ENCODE measurements at places on chromosomes 7 and 10. TPM values are rescaled to one million over a fixed set of nuclear protein-coding genes. Genes with fewer than 3 reads are reported as not detected.

The PMPCB gene
- 69.6 TPM for total RNA-seq

The CPA2 gene
- total RNA-seq: 64.7 TPM

The SLC13A1 gene
- total RNA-seq: not detected

The ADCYAP1R1 gene
- 20.1 TPM for total RNA-seq

The KIAA1217 gene
- total RNA-seq: 32.6 TPM

The VWA2 gene
- 2.3 TPM for total RNA-seq

The MET gene
- 0.58 TPM for total RNA-seq

The NRBF2 gene
- total RNA-seq: 15.2 TPM

The AGK gene
- 19.6 TPM for total RNA-seq

The TAS2R4 gene
- 1.3 TPM for total RNA-seq

The SPDYE5 gene
- total RNA-seq: not detected

The HSPB1 gene
- 760 TPM for total RNA-seq

The ADAP1 gene
- total RNA-seq: 169 TPM

The VSTM4 gene
- total RNA-seq: 17.0 TPM

- no peaks in the 10 kb centered on the region for H3K4me1 ChIP-seq
- H3K27ac ChIP-seq: no peak overlapping the region
- no peaks in the 10 kb centered on the region for H3K27me3 ChIP-seq
- H3K4me3 ChIP-seq: no peak overlapping the region
- no peak for DNase-seq
These were observed 347.5 kb downstream of the GRID1 start for GRCh38 chr10:86019141-86019540.

DNA sequence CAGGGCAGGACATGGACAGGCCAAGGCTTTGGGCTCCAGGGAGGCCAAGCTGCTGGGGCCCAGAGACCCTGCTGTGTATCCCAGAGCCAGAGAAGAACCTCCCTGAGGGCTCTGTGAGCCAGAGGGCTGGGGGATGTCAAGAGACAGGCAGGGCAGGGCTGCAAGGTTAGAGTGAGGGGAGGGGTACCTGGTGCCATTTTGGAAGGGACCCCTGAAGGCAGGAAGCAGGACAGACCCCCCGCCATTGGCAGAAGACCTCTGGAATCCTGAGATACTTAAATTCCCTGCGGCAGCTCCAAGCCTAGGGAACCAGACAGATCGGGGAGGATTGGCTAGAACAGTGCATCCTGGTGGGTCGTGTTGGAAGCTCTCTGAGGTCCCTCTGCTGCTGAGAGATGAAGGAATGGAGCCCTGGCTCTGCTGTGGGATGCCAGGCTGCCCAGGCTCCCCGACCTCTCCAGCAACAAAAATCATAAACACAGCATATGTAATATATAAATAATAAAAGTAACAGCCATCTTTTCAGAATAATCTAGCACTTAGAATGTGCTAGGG is 75.0 kb downstream of the LHPP start:
- H3K4me3 ChIP-seq: no peak overlapping the region
- H3K27ac ChIP-seq: no peak overlapping the region
- no peaks in the 10 kb centered on the region for H3K27me3 ChIP-seq
- peaks cover 32% of the 10 kb centered on the region for H3K4me1 ChIP-seq
- no peak for DNase-seq

GRCh38 chr7:43698460-43699255 is 30.7 kb downstream of the COA1 start:
- no peak for DNase-seq
- no peaks in the 10 kb centered on the region for H3K36me3 ChIP-seq
- H3K27me3 ChIP-seq: no peaks in the 10 kb centered on the region
- H3K27ac ChIP-seq: no peak overlapping the region
- H3K4me3 ChIP-seq: no peak overlapping the region

DNA sequence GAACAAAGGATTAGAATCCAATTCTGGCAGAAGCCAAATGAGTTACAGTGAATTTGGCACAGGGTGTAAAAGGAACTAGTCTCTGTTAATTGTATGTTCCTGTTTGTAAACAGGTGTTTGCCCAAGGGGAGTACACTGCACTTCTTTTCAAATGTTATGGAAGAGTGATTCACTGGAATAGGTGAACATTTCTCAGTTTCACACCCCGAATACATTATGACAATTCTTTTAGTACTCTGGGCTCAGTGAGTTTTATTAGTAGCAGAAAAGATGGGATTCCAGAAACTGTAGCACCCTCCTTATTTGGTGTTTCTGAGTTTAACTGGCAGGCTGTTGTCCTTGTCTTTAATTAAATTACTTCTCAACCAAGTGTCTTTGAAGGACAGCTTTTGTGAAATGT is 329.2 kb downstream of the BBS9 start:
- no peaks in the 10 kb centered on the region for H3K27me3 ChIP-seq
- no peaks in the 10 kb centered on the region for H3K4me1 ChIP-seq
- no peaks in the 10 kb centered on the region for H3K36me3 ChIP-seq
- no peak overlapping the region for H3K27ac ChIP-seq
- no peak for DNase-seq
- no peak overlapping the region for H3K4me3 ChIP-seq

- no peak overlapping the region for H3K27ac ChIP-seq
- no peaks in the 10 kb centered on the region for H3K36me3 ChIP-seq
- no peak for DNase-seq
- H3K4me1 ChIP-seq: no peaks in the 10 kb centered on the region
- H3K4me3 ChIP-seq: no peak overlapping the region
- no peaks in the 10 kb centered on the region for H3K27me3 ChIP-seq
These were observed 39.6 kb upstream of the ANK3 start for GRCh38 chr10:60429084-60429849.

DNA sequence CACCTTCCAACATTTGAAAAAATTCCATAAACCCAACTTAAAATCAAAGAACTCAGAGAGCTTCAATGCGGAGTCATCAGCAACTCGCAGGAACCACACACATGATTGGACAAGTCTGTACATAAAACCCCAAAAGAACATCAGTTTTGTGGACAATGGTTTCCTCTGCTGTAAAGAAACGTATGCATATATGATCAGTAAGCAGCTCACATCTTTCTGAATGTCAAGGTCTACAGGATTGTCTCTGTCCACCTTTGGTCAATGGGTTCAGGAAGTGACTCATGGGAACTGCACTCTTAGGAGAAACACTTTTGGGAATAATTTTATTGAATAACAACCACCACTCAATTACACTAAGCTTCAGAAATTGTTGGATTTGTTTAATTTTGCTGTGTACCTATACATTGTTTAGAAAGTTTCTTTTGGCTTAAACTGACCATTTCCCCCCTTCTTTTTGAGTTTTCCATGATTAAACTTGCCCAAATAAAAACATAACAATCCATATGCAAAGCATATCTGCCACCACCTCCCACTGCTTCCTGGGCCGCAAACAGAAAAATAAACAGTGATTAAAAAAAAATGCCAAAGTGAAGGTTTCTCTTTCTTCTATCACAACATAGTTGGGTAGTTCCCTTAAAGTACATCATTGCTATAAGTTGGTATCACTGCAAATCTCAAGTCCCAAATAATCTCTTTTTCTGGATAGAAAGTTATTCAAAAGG is 27.3 kb upstream of the AFAP1L2 start:
- DNase-seq: no peak
- H3K36me3 ChIP-seq: peaks cover 46% of the 10 kb centered on the region
- peaks cover 9% of the 10 kb centered on the region for H3K4me1 ChIP-seq
- H3K27ac ChIP-seq: no peak overlapping the region

DNA sequence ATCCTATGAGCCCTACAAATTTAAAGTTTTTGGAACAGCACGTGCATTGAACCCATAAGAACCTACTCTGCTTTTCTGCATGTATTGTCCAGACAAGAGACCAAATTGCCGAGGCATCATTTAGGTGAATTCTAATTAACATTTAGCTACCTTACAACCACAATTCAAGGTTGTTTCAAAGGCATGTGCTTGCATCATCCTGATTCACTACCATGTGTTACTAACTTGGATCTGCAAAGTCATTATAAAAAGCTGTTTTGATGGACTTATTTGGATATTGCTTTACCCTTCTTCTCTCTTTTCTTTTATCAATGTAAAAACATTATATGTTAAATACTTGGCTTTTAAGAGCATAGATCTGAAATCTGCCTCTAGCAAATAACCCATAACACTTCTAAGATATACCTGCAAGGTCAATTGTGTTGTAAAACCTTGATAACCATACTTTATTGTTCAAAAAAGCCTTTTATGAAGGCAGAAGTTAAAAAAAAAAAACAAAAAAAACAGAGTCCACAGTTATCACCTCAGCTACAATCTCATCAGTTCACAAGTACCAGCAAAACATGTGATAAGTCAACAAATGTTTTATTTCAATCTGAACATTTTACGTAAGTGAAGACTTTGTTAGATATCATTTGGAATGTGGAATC is 51.9 kb downstream of the CFTR start:
- no peaks in the 10 kb centered on the region for H3K4me1 ChIP-seq
- H3K36me3 ChIP-seq: no peaks in the 10 kb centered on the region
- no peak overlapping the region for H3K4me3 ChIP-seq
- DNase-seq: no peak
- H3K27ac ChIP-seq: no peak overlapping the region
- H3K27me3 ChIP-seq: no peaks in the 10 kb centered on the region

DNA sequence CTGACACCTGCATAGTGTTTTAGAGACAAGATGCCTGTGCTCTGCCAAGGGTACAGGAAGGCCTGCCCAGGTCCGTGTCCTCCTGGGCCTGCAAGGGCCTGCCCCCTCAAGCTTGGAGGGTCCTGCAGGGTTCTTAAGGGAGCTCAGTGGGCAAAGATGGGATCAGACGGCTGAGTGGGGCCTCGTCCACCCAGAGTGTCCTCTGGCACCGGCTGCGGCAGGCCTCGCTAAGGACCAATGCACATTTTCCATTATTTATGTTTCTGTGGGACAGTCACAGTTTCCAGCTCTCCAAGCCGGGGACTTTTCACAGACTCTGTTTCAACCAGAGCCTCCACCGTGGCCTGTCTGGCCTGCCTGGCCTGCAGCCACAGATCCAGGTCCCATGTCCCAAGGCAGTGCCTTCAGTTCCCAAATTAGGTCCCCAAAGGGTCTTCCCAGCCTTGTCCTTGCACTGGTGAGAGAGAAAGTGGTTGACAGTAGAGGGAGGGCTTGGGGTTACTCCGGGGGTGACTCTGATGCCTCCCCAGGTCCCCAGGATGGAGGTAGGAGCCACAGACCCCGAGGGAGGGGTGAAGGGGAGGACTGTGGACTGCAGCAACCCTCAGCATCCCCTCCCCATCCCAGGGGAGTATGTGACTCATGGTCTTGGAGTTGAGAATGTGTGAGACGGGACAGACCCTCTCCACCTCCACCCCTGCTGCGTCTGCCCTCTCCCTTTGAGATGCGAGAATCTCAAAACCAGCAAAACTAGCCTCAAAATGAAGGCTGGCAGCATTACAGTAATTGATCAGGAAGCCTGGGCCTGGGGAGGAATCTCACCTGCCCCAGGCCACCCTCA is 14.8 kb downstream of the MYL10 start:
- H3K27me3 ChIP-seq: peaks cover 18% of the 10 kb centered on the region
- peaks cover 12% of the 10 kb centered on the region for H3K4me1 ChIP-seq
- H3K4me3 ChIP-seq: no peak overlapping the region
- DNase-seq: no peak
- H3K27ac ChIP-seq: no peak overlapping the region

- DNase-seq: peak; percentile 73
- peaks cover 50% of the 10 kb centered on the region for H3K4me1 ChIP-seq
- no peaks in the 10 kb centered on the region for H3K36me3 ChIP-seq
- H3K27me3 ChIP-seq: no peaks in the 10 kb centered on the region
- peak overlapping the region; percentile 99 for H3K27ac ChIP-seq
These were observed 134.3 kb upstream of the TNRC18 start for GRCh38 chr7:5557920-5558401.

DNA sequence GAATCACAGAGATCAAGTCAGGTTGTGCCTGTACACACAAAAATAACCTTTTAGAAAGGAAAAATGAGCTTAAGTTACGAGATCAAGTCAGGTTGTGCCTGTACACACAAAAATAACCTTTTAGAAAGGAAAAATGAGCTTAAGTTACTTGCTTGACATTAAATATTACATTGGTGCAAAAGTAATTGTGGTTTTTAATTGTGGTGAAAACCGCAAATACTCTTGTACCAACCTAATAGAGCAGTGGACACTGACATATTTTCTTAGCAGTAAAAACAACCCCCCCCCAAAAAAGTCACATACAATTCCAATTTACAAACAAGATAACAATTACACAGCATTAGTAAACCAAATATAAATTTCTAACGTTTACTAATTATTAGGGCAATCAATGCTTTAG is 595.6 kb downstream of the GRM8 start:
- H3K4me1 ChIP-seq: no peaks in the 10 kb centered on the region
- H3K27ac ChIP-seq: no peak overlapping the region
- H3K4me3 ChIP-seq: no peak overlapping the region
- DNase-seq: no peak
- H3K36me3 ChIP-seq: no peaks in the 10 kb centered on the region

GRCh38 chr7:122858320-122858719 is 27.9 kb downstream of the CADPS2 start:
- H3K4me3 ChIP-seq: no peak overlapping the region
- no peak overlapping the region for H3K27ac ChIP-seq
- H3K36me3 ChIP-seq: no peaks in the 10 kb centered on the region
- peak; percentile 17 for DNase-seq

DNA sequence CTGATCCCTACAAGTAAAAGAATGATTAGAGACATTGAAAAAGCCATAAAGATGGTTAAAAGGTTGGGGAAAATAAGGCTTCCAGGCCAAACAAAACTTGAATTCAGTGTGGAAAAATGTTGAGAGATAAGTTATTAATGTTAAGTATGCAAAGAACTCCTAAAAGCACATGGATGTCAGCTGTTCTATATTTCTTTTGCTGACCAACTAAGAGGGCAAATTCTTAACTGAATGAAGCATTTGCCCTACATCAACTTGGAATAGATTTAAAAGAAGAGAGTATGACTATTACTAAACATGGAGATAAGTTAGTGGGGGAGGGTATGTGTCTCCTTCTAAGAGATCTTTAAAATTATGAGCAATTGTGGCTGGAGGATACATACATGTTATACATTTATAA is 124.8 kb downstream of the KIAA1217 start:
- peaks cover 9% of the 10 kb centered on the region for H3K4me1 ChIP-seq
- H3K36me3 ChIP-seq: no peaks in the 10 kb centered on the region
- H3K27ac ChIP-seq: no peak overlapping the region
- H3K4me3 ChIP-seq: no peak overlapping the region

DNA sequence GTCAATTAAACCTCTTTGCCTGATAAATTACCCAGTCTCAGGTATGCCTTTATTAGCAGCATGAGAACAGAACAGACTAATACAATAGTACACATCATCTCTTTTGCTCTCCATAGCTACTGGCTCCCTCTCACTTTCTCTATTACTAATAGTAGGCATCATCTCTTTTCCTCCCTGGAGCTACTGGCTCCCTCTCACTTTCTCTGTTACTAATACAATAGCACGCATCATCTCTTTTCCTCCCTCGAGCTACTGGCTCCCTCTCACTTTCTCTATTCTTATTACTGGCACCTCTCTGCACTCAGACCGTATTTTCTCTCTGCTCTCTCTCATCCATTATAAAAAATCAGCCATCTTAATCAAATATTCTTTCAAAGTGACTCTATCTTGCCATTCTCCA is 37.1 kb downstream of the SLC25A13 start:
- DNase-seq: no peak
- no peak overlapping the region for H3K4me3 ChIP-seq
- peaks cover 5% of the 10 kb centered on the region for H3K4me1 ChIP-seq
- no peak overlapping the region for H3K27ac ChIP-seq

- no peak overlapping the region for H3K4me3 ChIP-seq
- no peaks in the 10 kb centered on the region for H3K27me3 ChIP-seq
- H3K4me1 ChIP-seq: no peaks in the 10 kb centered on the region
- peak; percentile 46 for DNase-seq
- H3K27ac ChIP-seq: no peak overlapping the region
These were observed 260.2 kb upstream of the TMEM72 start for GRCh38 chr10:44650691-44651661.

All from stomach (tissue), 19 donors.